ENCODE measurements at places on chromosomes 2 and 18.

DNA sequence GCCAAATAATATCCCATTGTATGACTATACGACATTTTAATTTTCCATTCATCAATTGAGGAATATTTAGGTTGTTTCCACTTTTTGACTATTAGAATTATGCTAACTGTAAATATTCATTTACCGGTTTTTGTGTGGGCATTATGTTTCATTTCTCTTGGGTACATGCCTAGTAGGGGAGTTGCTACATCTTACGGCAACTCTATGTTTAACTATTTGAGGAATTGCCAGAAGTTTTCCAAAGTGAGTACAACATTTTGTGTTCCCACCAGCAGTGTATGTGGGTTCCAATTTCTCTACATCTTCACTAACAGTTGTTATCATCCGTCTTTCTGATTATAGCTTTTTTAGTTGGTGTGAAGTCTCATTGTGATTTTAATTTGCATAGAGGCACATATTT lies 1.6 kb upstream of the KDSR start:
- DNase-seq, result no peak

DNA sequence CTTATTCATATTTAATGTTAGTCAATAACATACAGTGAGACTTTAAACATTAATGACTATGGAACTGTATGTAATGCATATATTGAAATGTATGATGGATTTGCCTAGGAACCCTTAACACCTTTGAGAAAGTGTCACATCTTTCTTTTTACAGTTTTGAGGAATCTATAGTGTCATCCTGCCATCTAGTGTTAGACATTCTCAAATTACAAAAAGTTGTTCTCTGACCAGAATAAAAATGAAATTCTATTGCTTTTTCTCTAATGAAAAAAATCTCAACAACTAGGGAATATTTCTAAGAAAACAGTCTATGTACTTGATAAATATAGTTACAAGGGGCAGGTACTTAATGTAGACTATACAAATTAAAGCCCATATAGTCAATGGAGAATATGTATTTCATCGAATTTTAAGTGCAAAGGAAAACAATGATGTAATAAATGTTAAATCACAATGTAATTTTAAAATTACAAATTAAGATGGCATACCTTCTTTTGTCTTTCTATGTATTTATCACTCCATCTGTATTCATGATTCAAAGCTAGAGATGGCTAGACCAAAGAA lies 5.1 kb upstream of the CALCRL start:
- no peak for DNase-seq

GRCh38 chr18:56825321-56825720 lies 174.2 kb downstream of the WDR7 start:
- DNase-seq, result no peak

DNA sequence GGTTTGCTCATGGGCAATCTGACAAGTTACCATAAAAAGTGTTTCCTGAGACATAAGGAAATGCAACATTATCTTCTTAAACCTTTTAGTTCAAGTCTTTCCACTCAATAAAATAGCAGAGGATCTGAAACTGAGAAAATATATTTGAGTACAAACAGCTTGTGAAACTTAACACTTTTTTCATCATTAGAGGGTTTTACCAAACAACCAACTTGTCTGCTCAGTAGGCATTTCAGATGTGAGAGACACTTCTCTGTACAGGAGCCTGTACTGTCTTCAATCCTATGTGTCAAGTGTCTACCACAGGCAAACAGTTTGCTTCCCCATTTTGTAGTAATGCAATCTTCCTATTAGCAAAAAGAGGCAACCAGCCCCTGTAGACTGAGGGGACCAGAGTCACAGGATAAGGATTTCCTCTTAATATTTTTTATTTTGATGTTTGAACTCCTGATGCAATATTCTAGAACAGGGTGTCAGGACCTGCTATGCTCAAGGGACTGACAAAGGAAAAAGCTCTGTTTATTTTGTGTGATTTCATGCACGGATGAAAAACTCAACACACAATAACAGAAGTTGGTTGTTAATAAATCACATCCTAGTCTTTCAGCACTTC lies 159.1 kb upstream of the LHCGR start:
- DNase-seq, result no peak

- no peak for DNase-seq
These were observed 74.1 kb downstream of the RND3 start for GRCh38 chr2:150413366-150413765.

GRCh38 chr2:240551288-240551687 lies 6.5 kb downstream of the ANKMY1 start:
- no peak for DNase-seq

DNA sequence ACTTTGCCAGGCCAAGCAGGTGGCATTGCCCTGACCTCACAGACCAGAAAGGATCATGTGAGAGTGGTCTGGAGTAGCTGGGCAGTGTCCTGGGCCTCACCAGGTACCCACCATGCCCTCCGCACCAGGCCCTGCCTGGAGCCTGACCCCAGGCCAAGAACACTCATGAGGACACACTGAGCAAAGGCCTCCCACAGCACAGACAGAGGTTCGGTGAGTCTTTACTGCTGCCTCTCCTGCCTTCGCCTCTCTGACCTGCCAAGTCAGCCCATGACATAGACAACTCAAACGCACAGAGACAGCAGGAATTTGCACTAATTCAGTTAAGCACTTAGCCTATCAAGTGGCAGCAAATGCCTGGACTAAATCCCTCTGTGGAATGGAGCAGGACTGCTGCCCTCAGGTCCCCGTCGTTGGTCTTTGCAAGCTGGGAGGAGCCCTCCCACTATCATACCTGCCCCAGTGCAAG lies 62.5 kb downstream of the RHOB start:
- no peak for DNase-seq

DNA sequence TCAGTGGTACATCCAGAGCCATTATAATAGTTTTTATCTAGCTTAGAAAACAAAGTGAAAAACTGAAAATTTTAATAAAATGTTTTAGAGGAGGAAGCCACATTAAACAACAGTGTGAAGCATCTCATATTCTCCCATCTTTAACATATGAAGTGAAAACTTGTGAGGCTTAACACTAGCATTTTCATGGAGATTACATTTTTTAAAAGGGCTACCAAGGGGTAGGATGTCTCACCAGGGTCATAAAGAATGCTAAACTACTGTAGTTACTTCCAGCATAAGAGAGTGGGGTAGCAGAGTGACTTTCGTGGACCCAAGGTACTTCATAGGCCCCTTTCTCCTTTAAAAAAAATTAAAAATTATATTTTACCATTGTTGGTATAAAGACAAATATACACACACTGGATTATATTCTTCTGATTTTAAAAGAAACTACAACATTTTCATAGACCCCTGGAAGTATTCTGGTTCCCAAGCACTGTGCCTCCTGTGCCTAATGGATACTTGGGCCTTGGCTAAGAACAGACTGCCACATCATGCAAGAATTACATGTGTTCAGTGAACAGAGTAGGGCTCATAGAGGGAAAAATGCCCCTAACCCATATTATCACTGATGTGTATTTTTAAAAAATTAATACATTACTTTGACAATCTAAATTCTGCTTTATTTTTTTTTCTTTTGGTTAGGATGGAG lies 148.4 kb downstream of the SLC39A10 start:
- DNase-seq, result no peak

- DNase-seq, result no peak
These were observed 96.7 kb upstream of the COPS8 start for GRCh38 chr2:236988690-236989624.

GRCh38 chr2:159185401-159186130 lies 100.9 kb downstream of the WDSUB1 start:
- DNase-seq, result no peak

DNA sequence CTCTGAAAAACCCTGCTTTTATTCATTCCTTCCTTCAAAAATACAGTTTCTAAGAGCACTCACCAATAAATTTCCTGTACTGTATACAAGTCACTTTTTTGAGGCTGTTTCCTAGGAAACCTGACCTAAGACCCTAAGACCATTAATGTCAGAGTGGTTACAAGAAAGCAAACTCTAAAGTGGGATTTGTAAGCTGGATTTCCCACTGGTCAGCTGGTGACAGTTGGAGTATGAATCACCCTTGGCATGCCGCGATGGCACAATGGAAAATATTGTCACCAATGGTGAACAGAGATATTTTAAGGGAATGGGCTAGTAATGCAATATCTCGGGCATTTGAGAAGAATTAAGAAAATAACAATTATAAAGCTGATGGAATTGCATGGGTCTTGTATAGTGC lies 101.9 kb downstream of the COL3A1 start:
- DNase-seq, result no peak

- DNase-seq, result no peak
These were observed 374.9 kb downstream of the LRRTM1 start for GRCh38 chr2:79929624-79930023.

DNA sequence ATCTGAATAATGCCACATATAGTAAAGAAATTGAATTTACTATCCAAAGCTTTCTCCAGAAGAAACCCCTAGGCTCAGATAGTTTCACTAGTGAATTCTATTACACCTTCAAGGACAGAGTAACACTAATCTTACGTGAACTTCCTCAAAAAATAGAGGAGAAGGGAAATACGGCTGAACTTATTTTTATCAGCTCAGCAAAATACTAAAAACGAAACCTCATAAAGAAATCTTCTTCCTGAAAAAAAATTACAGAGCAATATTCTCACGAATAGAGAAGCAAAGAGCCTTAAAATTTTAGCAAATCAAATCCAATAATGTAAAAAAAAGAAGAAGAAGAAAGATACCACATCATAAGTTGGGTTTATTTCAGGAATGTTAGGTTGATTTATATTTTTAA lies 14.7 kb downstream of the CAPN13 start:
- DNase-seq, result no peak

- DNase-seq, result no peak
These were observed 471.4 kb downstream of the CMPK2 start for GRCh38 chr2:6394276-6394675.
